ENCODE measurements at places on chromosomes 5 and 9. TPM values are rescaled to one million over a fixed set of nuclear protein-coding genes. Genes with fewer than 3 reads are reported as not detected.

Gene SLCO4C1
- total RNA-seq = 35.1 TPM

DNA sequence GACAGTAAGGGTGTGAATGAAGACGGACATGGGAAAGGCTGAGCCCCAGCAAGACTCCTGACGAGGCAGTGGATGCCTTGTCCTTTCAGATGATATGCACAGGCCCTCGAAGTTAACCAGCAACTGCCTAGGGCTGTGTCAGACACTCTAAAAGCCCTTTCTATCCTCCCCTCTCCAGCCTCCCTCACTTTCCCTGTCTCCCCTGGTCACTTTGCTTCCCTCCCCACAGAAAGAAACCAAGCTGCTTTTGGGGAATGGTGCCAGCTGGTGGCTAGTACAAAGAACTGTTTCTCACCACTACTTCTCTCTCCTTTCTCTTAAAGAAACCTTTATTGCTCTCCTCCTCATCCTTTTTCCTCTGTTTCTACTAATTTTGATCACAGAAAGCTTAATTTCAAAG is 21.4 kb downstream of the LHFPL2 start:
- H3K4me3 ChIP-seq = no peak overlapping the region
- DNase-seq = no peak
- no peak overlapping the region for H3K27ac ChIP-seq
- H3K27me3 ChIP-seq = no peaks in the 10 kb centered on the region

DNA sequence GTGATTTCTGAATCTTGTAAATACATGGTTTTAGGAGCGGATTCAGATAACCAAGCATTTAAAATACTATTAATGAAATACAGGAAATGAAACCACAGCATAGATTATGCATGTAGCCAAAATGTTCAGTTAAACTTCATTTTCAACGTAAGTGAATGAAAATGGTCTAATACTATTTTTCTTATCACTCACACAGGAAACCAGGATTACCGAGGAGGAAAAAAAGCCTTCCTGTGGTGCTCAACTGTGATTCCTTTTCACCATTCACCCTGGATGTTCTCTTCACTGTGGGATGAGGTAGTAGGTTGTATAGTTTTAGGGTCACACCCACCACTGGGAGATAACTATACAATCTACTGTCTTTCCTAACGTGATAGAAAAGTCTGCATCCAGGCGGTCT is 83.4 kb upstream of the ZNF169 start:
- no peak overlapping the region for H3K27ac ChIP-seq
- no peak for DNase-seq
- no peak overlapping the region for H3K4me3 ChIP-seq
- H3K4me1 ChIP-seq = peaks cover 7% of the 10 kb centered on the region
- peaks cover 7% of the 10 kb centered on the region for H3K36me3 ChIP-seq

- H3K27ac ChIP-seq = no peak overlapping the region
- H3K4me1 ChIP-seq = no peaks in the 10 kb centered on the region
- H3K36me3 ChIP-seq = no peaks in the 10 kb centered on the region
- no peak for DNase-seq
- no peak overlapping the region for H3K4me3 ChIP-seq
- no peaks in the 10 kb centered on the region for H3K27me3 ChIP-seq
Measured at GRCh38 chr5:40082313-40082712, 597.4 kb upstream of the PTGER4 start.

Gene C5orf58
- not detected for total RNA-seq

Data from kidney (tissue), 22 donors.